ENCODE measurements at places on chromosomes 4 and X. TPM values are rescaled to one million over a fixed set of nuclear protein-coding genes. Genes with fewer than 3 reads are reported as not detected.

The FAM9C gene
- 0.09 TPM for polyA plus RNA-seq

The ZNF674 gene
- 2.9 TPM for polyA plus RNA-seq

The ZNF275 gene
- polyA plus RNA-seq, result 7.9 TPM

The PRR32 gene
- not detected for polyA plus RNA-seq

The TEC gene
- polyA plus RNA-seq, result 0.83 TPM

The EXOC1L gene
- polyA plus RNA-seq, result 0.07 TPM

The ANK2 gene
- polyA plus RNA-seq, result 26.1 TPM

The ZFP42 gene
- not detected for polyA plus RNA-seq

The DCAF12L1 gene
- not detected for polyA plus RNA-seq
